ENCODE measurements at places on chromosomes 13 and 19.

- DNase-seq = no peak
Observed at GRCh38 chr13:65915195-65915594, 1314.9 kb downstream of the PCDH9 start.

DNA sequence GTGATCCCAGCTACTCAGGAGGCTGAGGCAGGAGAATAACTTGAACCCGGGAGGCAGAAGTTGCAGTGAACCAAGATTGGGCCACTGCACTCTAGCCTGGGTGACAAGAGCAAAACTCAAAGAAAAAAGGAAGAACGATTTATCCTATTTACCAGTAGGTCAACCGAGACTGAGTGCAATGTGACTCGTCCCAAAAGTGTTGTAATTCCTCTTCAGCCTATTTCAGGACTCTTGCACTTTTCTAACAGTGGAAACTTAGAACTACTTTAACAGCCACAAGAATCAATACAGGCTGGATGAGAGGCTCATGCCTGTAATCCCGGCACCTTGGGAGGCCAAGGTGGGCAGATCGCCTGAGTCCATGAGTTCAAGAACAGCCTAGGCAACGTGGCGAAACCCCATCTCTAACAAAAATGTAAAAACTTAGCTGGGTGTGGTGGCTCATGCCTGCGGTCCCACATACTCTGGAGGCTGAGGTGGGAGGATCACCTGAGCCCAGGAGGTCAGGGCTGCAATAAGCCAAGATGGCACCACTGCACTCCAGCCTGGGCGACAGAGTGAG is 4.3 kb upstream of the NR1H2 start:
- DNase-seq = no peak

DNA sequence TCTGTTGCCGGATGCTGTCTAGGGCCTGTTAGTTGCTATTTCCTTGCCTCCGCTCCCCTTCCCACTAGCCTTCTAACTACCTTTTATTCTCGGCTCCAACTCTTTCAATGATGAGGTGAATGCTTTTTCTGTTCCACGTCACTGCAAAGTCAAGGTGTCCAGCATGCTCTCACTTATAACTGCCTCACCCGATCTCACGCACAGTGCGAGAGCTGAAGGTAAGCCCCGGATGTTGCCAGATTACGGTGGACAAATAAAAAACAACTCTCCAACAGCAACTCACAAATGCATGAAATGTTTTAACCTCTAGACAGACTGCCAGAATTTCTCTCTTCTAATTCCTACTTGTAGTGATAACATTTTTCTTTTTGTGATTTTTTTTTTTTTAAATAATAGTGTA is 169.9 kb downstream of the STK24 start:
- no peak for DNase-seq

GRCh38 chr13:107968470-107968869 is 246.9 kb downstream of the LIG4 start:
- DNase-seq = no peak

- DNase-seq = no peak
Observed at GRCh38 chr19:55546822-55547614, 1.7 kb upstream of the SBK3 start.

- DNase-seq = no peak
Observed at GRCh38 chr13:70107498-70108281, at the start of gene ATXN8OS. Gene ATXN8OS, plus strand, starts transcription at chr13:70107826.

DNA sequence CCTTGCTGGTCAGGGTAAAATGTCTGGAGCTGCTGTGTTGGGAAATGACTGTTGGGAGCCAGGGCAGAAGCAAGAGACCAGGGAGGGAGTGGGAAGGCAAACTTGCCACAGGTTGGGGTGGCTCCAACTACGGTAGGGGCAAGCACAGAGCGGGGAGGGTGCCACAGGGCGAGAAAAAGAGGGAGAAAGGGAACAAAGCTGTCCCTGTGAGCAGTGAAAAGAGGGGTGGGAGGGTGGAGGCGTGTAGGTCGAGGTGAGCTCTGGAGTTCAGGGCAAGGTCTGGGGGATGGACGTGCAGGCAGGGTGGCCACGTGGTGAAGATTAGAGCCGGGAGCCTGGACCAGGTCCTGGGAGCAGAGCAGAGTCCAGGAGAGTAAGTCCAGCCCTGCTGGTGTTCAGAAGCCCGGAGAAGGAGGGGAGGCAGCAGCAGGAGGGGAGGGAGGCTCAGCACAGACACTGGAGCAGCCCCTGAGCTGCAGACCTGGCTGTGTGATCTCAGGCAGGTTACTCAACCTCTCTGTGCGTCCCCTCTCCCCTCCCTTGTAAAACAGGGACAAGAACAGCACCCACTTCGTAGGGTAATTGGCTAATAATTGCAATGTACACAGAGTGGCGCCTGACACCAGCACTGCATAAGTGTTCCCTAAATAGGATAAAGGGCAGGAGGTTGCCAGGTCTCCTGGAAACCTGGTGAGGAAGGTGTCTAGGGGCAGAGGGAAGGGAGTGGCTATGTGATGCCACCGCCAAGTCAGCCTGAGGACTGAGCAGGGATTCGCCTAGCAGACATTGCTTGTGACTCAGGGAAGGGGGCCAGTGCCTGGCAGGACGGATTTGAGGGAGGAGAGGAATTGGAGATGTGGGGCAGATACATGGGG is 3.2 kb upstream of the POLR2E start:
- no peak for DNase-seq

GRCh38 chr19:18194554-18195238 is 1.7 kb downstream of the MPV17L2 start:
- DNase-seq = no peak

- DNase-seq = no peak
Observed at GRCh38 chr19:7401694-7402093, 53.0 kb downstream of the ARHGEF18 start.

DNA sequence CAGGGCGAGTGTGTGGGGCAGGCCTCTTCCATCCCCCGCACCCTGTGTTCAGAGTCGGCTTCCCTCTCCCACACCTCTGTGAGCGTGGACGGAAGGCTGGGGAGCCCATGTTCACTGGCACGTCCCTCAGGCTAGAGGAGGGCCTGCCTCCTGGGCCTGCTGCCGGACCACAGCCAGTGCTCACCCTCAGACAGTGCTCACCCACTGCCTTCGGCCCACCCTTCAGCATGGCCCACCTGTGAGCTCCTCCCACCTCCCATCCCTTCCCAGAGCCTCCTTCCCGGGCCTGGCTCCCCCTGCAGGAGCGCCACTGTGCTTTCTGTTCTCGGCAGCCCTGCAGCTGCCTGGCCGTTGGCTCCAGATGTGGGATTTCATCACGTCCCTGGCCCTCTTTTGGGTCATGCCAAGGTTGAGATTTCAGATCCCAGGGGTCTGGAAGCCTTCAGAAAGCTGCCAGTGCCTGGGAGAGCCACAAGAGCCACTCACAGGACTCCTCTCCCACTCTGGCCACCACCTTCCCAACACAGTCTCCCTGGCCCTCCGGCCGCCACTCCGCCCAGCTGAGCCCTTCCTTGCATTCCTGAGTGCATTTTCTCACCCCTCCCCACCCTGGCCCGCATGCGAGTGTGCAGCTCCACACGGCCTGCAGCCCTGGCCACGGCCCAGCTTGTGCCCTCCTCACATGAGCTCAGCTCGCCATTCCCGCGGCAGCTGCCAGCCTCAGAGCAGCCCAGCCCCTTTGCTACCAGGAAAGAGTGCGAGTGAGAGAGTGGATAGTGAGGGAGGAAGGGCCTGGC is 25.3 kb downstream of the CAPN12 start:
- no peak for DNase-seq
